Neuronal stem cell (in vitro differentiated cells): ENCODE measurements at places on chromosomes 13 and 19.

- no peak for DNase-seq
Observed at GRCh38 chr13:99226513-99226912, 25.9 kb downstream of the UBAC2 start.

DNA sequence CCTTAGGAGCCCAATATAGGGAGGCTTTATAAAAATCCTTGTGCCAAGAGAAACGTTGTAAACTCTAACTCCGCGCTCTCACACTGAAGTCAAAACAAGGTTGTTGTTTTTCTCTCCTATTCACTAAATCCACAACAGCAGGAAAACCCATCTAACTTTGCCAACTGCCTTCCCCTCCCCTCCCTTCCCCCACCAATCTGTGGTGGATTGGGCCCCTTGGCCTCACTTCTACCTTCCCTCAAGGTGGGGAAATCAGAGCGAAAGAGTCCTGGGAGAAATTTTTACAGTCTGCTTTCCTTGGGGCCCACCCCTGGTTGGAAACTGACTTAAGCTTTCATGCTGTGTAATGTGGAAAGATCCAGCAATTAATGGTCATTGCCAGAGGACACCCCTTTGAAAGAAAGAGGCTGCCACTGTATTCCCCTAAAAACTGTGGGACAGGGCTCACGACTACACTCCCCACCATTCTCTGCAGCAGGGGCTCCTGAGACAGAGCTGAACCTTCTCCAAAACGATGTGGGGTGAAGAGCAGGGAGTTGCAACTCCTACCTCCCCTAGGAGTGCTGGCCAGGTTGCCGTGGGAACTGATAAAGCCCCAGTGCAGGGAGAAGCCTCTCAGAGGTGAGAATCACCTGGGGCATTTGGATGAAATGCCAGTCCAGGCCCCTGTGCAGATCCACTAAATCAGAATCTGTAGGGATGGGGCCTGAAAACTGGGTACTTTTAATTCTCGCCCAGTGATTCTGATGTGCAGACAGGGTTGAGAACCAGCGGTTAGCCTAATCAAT, 1.1 kb downstream of the DHRS12 start:
- no peak for DNase-seq

DNA sequence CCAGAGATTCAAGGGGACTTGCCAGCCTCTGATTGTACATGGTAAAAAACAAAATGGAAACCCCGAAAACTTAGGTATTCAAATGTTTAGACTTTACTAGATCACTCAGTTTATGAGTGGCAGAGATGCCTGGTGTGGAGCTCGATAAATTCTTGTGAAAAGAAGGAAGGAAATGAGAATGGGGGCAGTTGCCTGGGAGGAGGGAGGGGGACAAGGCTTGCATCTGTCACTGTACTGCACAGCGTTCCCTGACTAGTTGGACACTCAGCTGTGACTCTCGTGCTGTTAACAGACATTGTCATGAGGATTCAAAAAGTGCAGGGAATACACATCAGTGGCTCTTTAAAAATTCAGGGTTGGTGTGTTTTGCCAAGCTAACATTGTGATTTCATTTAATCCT, 232.9 kb downstream of the ZIC5 start:
- DNase-seq: no peak

DNA sequence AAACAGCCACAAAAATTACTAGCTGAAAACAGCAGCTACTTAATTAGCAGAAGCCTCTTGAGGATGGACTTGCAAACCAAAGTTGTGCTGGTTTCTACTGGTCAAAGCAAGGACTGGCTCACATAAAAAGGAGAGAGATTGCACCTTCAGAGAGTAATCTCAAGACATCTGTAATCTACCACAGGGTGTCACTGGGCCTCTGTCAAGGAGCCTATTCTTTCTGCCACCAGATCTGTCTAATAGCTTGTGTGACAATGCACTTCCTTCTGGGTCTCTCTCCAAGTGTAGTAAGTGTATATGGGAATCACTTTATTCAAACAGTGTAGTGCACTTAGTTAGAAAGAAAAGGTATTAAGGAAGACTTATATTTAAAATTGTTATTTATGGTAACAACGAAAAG, 24.4 kb upstream of the ZNF561 start:
- no peak for DNase-seq
